ENCODE measurements at places on chromosomes 5 and 9.

DNA sequence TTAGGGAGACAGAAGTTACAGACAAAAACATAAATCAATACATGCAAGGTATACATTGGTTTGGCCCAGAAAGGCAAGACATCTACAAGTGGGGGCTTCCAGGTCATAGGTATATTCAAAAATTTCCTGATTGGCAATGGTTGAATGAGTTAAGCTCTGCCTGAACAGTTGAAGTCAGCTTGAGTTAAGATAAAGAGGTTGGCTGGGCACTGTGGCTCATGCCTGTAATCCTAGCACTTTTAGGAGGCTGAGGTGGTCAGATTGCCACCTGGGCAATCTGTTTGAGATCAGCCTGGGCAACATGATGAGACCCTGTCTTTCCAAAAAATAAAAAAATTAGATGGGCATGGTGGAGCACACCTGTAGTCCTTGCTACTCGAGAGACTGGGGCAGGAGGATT, 16.3 kb downstream of the TMC1 start:
- DNase-seq, result no peak

DNA sequence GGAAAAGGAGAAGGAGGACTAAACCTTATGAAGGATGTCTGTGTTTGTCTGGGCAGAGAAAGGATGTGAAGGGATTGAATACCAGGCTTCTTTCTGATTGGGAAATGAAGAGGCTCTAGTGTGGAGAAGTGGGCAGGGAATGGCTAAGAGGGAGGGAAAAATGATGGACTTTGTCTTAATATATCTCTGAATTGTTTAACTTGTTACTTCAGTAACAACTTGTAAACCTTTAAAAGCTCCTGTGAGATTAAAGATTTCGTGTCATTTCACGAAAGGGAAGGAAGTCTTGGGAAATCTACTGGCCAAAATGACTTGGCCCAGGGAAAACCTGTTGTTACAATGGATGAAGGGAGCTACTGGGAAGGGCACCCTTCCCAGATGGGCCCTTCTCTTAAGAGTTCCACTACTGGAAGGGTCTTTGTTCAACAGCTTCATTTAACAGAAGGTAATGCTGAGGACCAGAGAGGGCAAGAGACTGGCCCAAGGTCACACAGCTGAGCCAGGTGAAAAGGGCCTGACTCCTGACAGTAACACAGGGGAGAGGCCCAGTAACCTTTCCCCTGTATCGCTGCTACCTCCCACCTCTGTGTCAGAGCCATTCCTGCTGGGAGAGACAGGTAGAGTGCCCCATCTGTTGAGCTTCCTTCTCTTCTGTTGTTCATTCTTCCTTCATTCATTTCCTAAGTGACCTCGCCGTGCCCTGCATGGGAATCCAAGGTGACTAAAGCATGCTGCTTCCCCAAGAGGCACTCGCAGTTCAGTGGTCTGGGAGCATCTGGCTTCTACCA, 5.1 kb upstream of the TCOF1 start:
- no peak for DNase-seq

DNA sequence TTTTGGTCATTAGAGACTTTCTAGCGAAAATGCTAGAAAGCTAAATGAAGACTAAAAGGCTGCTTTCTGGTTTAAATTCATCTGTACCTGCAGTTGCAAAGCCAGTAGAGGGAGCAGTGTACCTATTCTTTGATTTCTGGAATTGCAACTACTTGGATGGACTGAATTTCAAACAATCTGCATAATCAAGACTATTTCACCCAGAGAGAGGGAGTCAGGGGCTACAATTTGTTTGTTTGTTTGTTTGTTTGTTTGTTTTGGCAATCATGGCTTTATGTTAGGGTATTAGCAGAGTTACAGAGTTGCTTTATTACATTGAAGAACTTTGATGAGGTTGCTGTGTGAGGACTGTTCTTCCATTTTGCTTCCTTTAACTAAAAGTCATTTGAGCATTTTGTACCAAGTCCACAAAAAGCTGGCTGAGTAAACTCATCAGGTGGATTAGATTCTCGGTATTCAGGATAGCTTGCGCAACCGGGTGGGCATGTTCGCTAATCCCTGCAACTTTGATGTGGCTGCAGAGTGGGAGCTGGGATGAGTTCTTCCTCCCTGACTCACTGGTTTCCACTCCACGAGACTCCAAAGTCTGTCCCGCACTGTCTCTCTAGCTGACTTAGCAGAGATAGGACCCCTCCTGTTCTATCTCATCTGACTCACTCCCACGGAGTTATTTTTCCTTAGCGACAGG, 80.0 kb upstream of the TUT7 start:
- peak; percentile 16 for DNase-seq

DNA sequence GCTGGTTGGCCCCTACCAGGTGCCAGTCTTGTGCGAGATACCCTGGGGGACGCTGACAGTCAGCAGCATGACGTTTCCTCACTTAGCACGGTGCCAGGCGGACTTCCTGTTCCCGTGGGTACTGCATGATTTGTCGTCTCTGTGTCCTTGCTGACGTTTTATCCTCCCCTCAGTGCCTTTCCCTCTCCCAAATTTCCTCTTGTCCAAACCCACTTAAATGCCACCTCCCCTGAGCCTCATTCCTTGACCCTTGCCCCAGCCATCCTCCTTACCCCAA, 60.6 kb upstream of the SAP30L start:
- no peak for DNase-seq

DNA sequence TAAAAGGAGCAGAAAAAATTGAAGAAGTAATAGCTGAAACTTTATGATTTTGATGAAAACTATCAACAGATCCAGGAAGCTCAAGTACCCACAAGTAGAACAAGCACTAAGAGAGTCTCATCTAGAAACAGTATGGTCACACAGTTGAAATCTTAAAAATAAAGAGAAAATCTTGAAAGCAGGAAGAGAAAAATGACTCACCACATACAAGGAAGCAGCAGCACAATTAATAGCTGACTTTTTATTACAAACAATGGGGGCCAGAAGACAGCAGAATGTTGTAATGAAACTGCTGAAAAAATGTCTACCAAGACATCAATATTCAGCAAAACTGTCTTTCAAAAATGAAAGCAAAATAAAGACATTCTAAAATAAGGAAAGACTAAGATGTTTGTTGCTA, 1108.3 kb upstream of the DMAC1 start:
- no peak for DNase-seq

DNA sequence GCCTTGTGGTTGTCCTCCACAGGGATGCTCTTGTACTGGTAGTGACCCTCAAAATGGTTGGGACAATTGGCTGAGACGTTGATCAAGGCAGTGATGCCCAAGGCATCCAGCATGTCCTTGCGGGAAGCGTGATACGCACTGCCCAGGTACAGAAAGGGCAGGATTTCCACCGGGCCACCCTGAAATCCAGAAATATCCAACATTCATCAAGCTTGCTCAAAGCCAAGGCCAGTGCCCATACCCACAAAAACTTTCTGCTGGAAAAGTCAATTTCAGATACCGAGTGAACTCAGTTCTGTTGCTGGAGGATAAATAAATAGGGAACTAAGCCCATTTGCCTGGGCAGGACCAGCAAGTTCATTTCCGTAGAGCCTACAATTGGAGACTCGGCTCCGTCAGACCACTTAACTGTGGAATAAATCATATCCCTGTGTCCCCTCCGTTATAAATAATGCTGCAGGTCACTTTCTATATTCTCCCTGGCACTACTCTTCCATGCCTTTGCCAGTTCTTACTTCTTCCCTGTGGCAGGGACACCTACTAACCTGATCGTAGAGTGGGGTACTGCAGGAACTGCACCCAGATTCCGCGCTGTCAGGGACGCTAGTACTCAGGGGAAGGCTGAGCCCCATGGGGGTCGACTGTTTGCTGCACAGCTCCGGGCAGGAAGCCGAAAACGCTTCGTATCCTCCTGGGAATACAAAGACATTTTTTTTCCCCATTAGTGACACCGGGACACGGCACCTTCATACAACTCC, 1.2 kb downstream of the DUSP1 start:
- DNase-seq, result peak; percentile 47

DNA sequence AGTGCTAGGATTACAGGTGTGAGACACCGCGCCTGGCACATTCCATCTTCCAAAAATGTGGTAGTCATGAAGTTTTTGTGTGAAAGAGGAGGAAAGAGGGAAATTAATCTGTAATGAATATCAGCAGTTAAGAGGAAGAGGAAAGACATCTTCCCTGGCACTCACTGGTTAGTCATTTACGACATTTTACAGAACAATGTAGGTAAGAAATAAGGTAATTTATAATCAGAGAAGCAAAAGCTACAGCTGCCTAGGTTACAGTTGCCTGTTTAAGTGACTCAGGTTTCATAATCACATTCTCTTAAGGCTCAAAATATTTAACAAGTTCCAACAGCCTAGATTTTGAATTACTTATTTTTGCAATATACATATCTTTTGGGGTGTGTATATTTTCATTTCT, 26.9 kb downstream of the CNOT6 start:
- no peak for DNase-seq

DNA sequence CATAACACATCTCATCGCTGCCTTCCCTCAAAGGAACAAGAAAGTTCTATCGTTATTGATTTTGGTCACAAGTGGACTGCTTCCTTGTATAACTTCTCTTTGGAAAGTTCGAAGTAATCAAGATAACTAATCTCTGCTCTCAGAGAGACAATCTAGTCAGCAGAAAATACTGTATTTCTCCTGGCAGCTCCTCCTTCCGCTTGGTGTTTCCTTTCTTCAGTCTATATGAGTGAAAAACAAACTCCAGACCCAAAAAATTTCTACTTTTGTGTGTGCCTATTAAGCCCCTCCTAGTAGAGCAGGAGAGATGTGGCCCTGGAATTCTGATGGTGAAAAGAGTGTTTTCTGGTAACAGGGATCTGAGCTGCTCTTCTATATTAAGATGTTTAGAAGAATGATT, 24.5 kb downstream of the OSTF1 start:
- no peak for DNase-seq

DNA sequence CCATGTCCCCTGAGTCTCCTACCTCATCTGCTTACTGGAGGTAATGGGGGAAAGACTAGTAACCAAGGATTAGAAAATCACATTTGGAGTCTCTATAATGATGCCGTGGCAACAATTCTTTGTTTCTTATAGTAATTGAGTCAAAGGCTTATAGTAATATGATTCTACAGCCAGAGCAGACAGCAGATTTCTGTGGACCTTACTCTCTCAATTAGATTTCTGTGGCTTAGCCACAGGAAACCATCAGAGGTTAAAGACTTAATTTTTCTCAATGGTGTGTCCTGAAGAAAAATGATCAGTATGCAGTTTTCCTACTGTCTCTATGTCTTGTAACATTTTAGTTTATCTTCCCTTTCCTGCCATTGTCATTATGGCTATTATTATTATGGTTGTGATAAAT, 59.3 kb upstream of the CD180 start:
- no peak for DNase-seq

GRCh38 chr9:125329978-125330377, 68.4 kb downstream of the GAPVD1 start:
- DNase-seq, result no peak
